ENCODE measurements at places on chromosomes 2 and 18.

GRCh38 chr2:70258532-70258875 lies 567 bp downstream of the PCYOX1 start:
- no peak for DNase-seq

GRCh38 chr2:222320436-222321395 lies 21.9 kb upstream of the PAX3 start:
- DNase-seq = no peak

- DNase-seq = no peak
Measured at GRCh38 chr2:201928363-201928762, 105.3 kb upstream of the FZD7 start.

DNA sequence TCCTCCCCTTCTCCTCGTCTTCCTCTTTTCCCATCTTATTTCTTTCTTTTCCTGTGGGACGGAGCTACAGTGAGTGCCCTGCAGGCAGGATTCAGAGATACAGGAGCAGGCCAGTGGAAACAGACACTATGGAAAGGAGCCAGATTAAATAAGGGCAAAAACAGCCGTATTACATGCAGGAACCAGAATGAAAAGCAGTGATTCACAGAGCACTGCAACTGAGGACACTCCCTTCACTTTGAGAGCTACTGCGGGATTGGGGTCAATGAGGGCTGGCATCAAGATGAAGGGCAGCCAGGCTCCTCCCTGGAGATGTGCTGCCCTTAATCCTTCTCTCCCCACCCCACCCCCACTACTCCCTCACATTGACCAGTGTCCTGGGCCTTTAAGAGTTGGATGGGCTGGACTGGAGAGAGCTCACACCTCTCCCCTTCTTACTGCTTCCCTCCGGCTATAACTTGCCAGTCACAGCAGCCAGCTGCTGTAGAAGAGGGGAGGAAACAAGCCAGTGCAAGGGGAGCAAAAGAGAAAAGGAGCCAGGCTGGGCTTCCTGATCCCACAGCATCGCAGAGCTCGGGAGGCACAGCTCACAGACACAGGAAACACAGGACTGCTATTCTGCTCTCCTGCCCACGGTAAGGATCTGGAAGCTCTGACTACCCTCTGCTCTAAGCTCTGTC lies at the start of gene PLCD4:
TSS of gene PLCD4 (plus strand) at position 464 of the 680 bp plus-strand sequence. CDS start 7,841 bp downstream, outside the sequence.
- DNase-seq = no peak

DNA sequence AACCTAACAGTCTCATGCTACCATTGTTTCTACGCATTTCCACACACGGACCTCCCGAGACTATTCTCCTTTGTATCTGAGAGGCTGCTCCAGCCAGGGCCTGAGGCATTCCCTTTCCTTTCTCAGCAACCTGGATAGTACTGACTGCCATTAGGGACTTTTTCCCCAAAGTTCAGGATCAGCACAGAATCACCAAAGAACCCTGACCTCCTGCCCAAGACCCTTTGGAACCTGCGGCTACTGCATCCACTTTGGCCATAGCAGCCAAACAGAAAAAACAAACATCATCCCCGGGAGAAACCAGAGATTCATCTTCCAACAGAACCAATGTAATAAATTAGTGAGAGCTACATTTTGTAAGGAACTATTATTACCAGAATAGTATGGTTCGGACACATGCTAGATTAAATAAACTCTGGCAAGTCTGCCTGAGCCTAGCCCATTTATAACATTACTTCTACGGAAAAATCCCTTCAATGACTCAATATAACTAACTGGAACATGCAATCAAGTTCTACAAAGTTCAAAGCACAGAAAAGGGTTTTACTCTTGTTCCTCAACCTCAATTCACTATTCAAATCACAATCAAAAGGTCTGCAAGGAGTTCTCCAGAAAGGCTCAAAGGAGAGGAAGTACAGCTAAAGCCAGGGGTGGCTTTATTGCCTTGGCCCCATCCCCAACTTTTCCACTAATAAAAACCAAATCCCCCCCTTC lies 51.8 kb downstream of the LPIN2 start:
- no peak for DNase-seq

- DNase-seq = no peak
Measured at GRCh38 chr18:61474341-61474740, 141.1 kb downstream of the CDH20 start.

DNA sequence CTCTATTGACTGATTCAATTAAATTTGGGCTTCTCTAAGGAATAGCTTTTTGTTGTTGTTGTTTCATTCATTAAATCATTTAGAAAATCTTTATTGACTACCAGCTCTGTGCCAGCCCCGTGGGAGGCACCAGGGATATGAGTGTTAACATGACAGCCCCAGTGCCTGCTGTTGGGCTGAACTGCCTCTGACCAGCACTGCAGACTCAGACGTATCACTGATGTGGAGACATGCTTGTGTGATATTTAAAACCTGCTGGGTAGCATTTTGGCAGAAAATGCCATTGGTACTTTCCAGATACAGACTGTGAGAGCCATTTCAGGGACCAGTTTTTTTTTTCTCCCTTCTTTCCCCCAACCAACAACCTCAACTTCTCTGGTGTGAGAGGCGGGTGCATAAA lies 38.6 kb upstream of the KCNF1 start:
- no peak for DNase-seq

DNA sequence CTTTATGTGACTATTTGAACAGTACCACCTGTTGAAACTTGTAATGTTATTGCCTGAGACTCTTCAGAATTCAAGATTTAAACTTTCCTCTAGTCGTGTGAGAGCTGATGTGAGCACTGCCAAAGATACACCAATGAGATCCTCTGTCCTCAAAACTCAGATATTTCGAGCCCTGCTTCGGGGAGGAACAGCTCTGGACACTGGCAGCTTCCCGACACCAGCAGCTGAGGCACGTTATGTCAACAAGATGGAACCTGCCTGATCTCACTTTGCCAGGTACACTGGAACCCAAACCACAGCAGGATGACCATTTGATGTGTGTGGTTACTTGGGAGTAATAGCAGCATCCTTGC lies 319.9 kb upstream of the RBMS1 start:
- DNase-seq = no peak

DNA sequence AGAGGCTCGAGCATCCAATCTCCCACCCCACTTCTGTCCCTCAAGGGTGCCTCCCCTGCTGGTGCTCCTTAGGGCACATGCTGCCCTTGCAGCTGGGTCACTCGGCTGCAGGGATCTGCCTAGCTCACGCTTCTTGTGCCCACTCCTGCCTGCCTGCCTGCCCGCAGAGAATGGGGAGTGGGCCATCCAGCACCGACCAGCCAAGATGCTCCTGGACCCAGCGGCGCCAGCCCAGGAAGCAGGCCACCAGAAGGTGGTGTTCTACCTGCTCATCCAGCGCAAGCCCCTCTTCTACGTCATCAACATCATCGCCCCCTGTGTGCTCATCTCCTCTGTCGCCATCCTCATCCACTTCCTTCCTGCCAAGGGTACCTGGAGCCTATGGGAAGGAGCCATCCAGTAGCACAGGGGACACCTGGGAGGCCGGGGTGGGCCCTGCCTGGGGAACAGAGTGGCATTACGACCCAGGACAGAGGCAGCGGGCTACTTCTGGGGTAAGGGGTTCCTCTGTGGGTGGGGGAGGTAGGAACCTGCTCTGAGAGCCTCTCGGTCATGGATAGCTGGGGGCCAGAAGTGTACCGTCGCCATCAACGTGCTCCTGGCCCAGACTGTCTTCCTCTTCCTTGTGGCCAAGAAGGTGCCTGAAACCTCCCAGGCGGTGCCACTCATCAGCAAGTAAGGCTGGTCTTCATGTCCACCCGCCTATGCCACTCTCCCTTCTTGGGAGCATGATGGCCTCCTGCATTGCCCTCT lies 3.4 kb downstream of the CHRNG start:
- no peak for DNase-seq

DNA sequence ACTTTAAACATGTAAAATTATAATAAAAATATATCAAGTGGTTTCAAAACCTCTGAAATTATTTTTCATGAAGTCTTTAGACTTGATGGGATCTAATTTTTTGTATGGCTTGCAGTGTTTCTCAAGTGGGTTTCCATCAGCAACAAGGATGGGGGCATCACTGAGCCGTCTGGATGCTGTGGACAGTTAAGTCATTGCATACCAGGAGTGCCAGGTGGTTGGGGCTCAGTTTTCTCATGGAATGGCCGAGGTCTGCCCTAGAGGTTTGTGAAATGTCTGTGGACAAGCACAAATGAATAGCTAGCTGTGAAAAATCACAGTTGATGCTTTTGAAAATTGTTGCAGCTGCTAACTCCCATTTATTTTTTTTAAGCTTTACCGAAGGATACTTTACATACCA lies 1.7 kb downstream of the PRELID3A start:
- no peak for DNase-seq

GRCh38 chr18:78785706-78786105 lies 193.9 kb upstream of the SALL3 start:
- no peak for DNase-seq

DNA sequence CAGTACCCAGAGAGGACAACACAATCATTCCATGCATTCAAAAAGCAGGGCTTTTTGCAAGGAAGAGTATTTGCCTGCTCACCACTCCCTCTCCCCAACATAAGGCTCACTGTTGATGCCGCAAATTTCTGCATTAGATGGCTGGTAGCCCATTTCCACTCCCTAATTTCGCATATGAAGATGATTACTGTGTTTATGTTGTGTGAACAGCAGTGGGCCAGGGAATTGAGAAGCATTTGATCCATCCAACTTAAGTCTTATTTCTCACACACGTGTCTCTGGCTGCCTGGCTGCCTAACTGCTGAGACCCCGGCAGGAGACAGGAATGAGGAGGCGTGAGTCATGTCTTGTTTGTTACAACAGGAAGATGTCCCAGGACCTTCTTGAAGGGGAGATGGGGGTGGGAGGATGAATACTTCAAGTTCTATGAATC lies 294.1 kb downstream of the ALK start:
- no peak for DNase-seq

GRCh38 chr2:222193328-222193983 lies 105.3 kb downstream of the PAX3 start:
- no peak for DNase-seq

DNA sequence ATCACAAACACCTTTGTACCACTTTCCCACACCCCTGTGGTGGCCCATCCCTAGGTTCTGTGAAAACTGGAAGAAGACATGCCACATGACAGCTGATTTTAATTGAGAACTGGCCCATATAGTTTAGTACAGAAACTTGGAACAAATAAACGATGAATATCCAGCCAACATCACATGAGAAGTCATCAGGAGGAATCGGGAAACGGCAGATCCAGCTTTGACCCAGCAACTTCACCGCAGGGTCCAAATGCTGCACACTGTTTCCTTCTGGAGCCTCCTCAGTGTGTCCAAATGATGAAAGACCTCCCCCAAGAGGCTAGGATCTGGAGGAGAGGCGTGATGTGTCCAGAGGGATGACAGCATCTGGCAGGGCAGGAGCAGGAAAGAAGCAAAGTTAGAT lies 75.5 kb downstream of the COPS8 start:
- no peak for DNase-seq

- DNase-seq = no peak
Measured at GRCh38 chr2:162258686-162259085, 15.4 kb upstream of the FAP start.

GRCh38 chr2:74646834-74647482 lies 1.2 kb downstream of the M1AP start:
- DNase-seq = no peak

DNA sequence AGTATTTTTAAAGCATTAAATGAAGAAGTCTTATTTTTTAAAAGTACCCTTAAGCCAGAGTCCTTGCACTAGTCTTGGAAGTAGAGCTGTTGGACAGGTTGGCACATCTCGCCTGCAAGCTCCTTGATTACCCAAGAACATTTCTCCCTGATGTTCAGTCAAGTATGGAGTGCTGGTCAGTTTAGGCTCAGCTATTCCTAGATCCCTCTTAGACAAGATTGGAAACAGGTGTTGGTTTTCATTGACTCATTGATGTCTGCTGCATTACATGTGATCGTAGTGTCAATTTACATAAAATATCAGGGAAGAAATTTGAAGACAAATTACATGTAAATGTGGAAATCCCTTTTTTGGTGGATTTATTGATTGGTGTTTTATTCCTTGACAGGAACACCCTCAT lies 170.4 kb downstream of the ZNF407 start:
- no peak for DNase-seq

DNA sequence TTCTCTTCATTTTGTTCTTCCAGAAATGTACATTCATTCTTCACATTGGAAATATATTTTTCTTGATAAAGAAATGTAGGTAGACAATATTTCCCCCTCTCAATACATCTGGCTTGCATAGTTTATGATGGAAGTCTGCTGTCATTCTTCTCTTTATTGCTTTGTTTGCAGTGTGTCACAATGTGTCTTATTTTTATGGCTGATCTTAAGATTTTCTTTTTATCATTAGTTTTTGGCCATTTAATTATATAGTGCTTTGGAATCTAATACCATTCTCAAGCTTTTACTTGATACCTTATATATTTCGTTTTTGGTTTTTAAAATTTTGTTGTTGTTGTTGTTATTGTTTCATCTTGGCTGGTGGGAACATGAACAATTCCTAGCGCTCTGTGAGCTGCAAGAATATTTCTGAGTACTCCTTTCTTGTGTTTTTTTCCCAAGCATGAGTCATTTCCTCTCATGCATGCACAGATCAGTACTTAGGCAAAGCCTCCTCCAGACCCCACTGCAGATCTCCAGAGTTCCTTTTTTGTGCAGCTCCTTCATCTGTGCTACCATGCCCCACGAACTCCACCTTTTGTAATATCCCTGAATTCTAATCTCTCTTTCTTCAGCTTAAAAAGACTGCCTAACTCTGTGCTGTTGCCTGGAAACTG lies 13.7 kb upstream of the MMADHC start:
- DNase-seq = no peak

DNA sequence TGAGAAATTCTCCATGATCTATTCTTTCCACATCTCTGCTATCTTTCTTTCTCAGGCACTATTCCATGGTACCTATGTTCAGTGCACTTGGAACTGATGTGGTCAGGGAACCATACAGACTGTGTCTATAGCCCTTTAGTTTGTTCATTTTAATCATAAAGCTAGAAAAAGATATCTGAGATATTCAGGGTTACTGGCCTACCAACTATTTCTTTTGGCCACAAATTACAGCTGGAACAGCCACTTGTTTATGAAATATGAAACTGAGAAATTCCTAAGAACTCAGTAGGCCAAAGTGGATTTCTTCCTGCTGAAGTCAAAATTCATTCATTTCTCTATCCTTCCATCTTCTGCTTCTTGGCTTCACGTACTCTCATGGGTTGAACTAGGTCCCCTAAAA lies 22.8 kb upstream of the LYPD1 start:
- DNase-seq = no peak

DNA sequence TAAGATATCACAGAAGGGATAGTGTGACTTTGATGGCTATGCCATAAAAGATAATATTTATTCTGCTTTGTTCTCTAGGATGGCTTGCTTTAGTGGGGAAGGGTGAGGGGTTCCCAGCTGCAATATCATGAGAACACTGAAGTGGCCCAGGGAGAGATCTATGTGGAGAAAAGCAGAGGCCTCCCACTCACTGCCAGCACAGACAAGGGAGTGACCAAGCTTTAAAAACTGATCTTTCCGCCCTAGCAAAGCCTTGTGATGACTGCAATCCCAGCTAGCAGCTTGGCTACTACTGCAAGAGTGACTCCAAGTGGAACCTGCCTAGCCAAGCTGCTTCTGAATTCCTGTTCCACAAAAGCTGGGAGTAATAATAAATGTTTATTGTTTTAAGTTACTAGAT lies 7.8 kb upstream of the DDX1 start:
- DNase-seq = no peak
